Activated CD8-positive, alpha-beta memory T cell treated with anti-CD3 and anti-CD28 coated beads for 1 hour (primary cell): ENCODE measurements at places on chromosomes 4 and X.

DNA sequence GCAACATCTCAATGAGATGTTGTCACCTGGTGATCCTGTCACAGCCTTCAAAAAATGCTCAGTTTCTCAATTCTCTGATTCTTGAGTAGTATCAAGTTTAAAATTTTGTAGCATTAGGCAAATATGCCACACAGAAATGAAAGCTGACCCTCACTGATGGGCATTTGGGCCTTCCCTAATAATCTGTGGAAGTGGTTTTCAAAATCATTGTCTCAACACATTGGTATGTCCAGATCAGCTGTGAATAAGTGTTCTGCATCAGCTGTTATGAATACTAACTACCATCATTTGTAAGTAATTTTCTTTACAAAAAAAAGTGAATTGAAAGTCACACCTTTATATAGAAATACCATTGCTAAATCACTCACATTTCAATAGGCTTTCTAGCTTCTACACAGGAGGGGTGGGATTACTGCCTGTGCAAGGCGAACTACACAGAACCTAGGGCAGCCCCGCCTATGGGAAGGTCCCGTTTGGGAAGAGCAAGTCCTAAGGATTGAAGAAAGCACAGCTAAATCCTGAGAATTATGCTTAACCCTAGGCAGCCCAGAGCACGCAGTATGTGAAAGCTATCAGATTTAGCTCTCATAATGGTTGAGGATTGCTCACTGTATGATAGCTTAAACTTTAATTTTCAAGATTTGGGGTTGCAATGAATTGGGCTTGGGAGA is 73.4 kb downstream of the GPC3 start:
- DNase-seq: no peak

DNA sequence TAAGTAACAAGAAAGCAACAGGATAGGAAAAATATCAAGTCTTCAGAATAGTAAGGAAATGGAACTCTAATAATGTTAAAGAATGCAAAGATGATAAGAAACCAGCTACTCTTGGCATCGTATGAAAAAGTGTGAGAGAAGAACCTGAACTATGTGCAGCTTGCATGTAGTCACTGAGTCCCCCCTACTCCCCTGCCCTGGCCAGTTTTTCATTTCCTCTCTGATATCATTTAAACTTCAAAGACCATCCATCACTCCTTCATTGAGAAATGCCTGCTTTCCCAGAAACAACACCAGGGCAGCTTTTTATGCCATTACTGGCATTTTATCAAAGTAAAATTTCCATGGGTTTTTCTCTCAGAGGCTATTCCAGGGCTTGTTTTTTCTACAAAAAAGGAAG is 28.1 kb downstream of the INPP4B start:
- no peak for DNase-seq

- no peak for DNase-seq
Measured at GRCh38 chr4:19030536-19030935, 1009.0 kb upstream of the LCORL start.

GRCh38 chrX:6849716-6850414 is 297.6 kb upstream of the STS start:
- no peak for DNase-seq

GRCh38 chrX:9372866-9373265 is 92.0 kb upstream of the TBL1X start:
- DNase-seq: no peak

DNA sequence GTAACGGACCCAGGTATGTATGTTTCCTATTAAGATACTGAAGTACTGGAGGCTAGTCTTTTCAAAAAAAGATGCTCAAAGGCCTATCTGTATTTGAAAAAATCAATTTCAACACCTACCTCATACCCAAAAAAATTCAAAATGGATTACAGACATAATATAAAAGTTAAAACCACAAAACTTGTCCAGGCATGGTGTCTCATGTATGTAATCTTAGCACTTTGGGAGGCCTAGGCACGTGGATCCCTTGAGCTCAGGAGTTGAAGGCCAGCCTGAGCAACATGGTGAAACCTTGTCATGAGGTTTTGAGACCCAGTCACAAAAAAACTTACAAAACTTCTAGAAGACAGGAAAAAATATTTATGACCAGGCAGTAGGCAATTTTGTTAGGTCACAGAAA is 16.7 kb downstream of the RBMX start:
- no peak for DNase-seq

- no peak for DNase-seq
Measured at GRCh38 chr4:88054901-88055300, 47.5 kb downstream of the PKD2 start.

- DNase-seq: no peak
Measured at GRCh38 chrX:151151665-151152267, 24.6 kb upstream of the GPR50 start.

DNA sequence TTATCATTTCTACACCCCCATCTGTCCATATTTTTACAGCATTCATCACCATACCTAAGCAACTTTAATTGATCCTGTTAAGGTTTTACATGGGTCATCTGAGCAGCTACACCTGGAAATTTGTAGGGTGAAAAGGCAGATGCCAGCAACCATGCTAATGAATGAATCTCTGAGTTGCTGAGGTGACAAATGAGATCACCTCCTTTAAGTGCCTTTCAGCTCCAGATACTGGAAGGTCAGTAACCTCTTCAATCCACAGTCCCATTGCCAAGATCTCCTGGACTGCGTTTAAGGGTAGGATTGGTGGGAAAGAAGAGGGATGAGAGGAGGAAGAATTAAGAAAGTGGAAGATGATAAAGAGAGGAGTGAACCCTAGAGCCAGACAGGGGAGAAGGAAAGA is 8.5 kb upstream of the BMP3 start:
- DNase-seq: no peak

- no peak for DNase-seq
Measured at GRCh38 chr4:71266090-71266794, 72.6 kb upstream of the SLC4A4 start.

DNA sequence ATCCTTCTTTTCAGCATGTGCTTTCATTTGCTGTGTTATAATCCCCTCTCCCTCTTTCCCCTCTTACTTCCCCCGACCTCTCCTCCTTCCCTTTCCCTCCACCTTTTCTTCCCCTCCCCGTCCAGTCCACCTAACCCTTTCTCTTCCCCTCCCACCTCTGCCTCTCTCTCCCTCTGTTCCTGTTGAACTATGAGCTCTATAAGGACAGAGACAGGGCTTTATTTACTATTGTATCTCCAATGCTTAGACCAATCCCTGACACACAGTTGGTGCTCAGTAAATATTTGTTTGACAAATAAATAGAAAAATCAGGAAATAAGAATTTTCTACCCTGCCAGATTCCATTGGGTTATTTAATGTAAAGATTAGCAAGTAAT is 60.8 kb downstream of the EGF start:
- no peak for DNase-seq

GRCh38 chr4:142909908-142910307 is 63.8 kb upstream of the INPP4B start:
- no peak for DNase-seq

GRCh38 chr4:48640699-48641098 is 139.4 kb downstream of the FRYL start:
- no peak for DNase-seq

DNA sequence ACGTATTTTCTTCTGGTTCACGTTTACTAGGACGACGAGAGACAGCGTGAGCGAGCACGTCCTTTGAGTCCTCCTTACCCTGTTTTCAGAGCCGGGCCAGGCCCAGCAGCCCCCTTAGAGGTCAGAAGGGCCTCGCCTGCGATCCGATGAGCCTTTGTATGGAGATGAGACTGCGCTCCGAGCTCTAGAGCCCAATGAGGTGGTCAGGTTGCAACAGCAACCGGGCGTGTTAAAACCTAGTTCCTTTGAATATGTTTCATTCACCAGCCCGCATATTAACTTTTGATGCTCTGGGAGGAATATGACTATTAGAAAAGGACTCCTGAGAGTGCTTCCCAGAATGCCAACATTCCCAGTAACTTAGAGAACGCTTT is 55.6 kb upstream of the TADA2B start:
- no peak for DNase-seq

- no peak for DNase-seq
Measured at GRCh38 chr4:144574000-144574399, 72.0 kb upstream of the HHIP start.

DNA sequence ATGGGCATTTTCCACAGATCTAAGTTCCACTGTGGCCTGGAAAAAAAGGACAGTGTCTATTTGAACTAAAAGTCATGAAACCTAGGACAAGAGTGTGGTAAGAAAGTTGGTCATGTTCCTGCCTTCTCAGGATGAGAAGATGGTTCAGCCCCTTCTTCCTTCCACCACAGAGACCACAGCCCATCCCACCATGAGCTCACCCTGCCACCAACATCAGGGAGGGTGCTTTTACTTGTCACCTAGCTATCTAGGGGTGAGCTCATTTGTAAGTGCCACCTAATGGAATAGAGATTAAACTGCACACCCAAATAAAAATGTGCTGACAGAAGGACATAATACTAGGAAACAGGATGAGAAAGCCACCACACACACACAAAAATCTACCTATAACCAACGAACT is 235.9 kb downstream of the SPIN4 start:
- no peak for DNase-seq

DNA sequence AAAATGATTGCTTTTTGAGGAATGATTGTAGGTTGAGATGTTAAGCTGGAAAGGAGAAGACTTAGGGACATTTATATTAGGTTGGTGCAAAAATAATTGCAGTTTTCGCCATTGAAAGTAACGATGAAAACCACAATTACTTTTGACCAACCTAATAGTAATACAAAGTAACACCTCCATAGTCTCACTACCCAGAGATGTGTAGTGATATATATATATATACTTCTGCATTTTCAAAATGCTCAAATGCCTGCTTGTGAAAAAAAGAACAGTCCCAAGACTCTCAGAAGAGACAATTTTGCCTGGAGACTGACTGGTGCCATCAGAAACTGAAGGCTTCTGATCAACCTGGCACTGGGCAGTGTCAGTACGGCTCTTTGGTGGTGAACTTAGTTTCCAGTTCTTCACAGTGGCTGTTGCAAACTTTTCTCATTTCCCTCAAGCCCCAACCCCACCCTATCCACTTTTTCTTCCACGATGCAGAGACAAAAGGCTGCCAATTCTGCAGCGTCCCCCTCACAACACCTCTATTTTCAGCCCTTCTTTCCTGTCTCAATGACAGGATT is 35.1 kb upstream of the TAPT1 start:
- no peak for DNase-seq

DNA sequence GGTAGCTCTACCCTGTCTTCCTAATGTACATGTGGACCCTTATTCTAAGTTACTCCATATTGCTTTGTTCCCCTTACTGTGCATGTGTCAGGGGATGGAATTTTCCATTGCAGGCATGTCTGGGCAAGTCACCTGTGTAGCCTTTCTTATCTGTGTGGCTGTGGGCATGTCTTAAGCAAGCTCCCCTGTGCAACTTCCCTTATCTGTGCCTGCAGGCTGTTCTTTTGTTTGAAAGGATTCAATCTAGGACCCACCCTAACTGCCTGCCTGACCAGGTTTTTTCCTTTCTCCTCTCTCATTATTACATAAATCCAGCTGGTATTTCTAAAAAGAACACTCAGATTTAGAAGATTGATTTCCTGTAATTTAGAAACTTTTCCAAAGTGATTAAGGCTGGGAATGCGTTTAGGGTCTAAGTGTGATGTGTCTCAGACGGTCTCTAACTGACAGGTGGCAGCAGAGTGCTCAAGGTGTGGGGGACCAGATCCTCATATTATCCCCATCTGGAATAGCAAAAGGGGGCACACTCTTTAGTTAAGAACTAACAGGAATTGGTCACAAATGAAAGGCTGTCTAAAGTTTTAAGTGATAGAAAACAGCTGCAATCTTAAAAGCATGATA is 198.9 kb upstream of the PPP1R2C start:
- no peak for DNase-seq

GRCh38 chr4:163816494-163816893 is 322.0 kb downstream of the TMA16 start:
- no peak for DNase-seq

GRCh38 chr4:110751986-110752385 is 129.1 kb upstream of the PITX2 start:
- DNase-seq: no peak

DNA sequence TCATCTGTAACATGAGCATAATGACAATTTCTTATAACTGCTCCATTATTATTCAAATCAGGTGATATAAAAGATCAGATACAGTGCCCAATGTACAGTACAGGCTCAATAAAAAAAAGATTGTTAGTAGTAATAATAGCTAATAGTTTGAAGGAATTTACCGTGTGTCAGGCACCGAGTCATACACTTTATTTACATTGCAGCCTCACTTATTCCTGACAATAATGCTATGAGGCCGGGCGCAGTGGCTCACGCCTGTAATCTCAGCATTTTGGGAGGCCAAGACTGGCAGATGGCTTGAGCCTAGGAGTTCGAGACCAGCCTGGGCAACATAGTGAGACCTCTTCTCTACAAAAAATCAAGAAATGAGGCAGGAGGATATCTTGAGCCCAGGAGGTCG is 10.1 kb upstream of the MAP7D3 start:
- no peak for DNase-seq

- DNase-seq: no peak
Measured at GRCh38 chr4:8306511-8307021, 37.0 kb downstream of the HTRA3 start.

DNA sequence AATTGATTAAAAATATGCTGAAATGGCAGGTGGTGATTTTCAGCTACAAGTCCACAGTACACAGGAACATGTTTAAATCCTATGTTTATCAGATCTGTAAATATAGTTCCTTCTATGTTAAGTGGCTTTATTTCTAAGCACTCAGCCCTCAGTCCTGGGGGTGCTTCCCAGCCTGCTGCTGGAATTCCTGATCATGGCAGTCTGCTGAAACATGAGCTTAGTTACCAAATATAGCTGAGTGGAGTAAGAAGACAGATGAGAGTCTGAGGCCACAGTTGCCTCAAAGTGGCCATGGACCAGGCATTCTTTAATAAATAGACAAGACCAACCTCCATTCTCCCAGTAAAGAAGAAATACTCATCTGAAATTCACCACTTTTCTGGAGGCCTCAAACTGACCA is 17.1 kb upstream of the DDX60 start:
- DNase-seq: no peak

DNA sequence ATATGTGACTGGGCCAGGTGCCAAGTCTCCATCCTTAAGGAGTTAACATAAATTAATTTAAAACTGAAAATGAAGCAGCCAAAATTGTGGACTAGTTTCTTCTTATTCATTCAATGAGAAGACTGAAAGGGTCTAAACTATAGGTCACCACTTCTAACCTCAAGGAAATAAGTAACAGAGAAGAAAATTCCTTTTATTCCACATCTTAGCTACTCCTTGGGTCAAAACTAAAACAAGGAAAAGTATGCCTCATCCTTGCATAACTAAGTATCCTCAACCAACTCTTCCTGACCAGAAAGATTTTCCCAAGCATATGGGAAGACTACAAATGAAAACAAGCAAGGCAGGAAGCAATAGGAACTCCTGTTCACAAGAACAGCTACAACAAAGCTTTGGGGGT is 71.2 kb downstream of the ZNF827 start:
- DNase-seq: no peak

DNA sequence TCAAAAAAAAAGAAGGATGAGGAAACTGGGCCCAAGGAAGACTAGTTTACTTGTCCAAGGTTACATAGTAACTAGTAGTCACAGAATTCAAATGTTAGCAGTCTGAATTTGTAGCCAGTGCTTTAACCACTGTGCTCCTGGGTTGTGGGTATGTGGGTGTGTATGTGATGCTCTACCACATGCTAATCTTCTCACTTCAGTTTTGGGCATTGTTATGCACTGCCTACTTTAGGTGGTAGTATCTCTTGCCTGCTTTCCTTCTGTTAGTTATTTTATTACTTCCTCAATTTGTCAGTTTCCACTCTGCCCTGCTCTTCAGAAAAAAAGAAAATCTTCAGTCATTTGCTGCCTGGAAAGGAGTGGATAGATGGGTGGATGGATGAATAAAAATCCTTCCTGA is 219.2 kb downstream of the RPA4 start:
- no peak for DNase-seq
